ENCODE measurements at places on chromosomes 13 and 19. TPM values are rescaled to one million over a fixed set of nuclear protein-coding genes. Genes with fewer than 3 reads are reported as not detected.
A peak's percentile ranks its signal among the peaks of the same experiment; 100 is the strongest.

DNA sequence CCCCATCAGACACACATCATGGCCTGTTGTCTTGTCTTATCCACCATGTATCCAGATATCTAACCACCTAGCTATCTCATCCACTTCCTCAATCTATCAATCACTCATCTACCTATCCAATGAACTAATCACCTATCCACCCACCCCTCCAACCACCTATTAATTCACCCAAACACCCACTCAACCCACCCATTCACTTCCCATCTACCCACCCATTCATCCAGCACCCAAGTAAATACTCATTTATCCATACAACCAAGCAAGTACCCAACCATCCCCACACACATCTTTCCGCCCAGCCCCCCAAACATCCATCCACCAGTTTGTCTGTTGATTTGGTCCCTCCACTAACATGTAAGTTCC, 753 bp upstream of the WIZ start:
- H3K4me1 ChIP-seq: peaks cover 39% of the 10 kb centered on the region
- no peaks in the 10 kb centered on the region for H3K36me3 ChIP-seq
- peak overlapping the region; percentile 55 for H3K27ac ChIP-seq
- no peaks in the 10 kb centered on the region for H3K27me3 ChIP-seq
- no peak overlapping the region for H3K4me3 ChIP-seq
- no peak for DNase-seq

- DNase-seq: peak; percentile 93
- peaks cover 48% of the 10 kb centered on the region for H3K4me1 ChIP-seq
- peak overlapping the region; percentile 74 for H3K4me3 ChIP-seq
- no peaks in the 10 kb centered on the region for H3K27me3 ChIP-seq
- no peaks in the 10 kb centered on the region for H3K36me3 ChIP-seq
- peak overlapping the region; percentile 99 for H3K27ac ChIP-seq
Measured at GRCh38 chr19:47231215-47232054, 436 bp upstream of the BBC3 start.

- H3K4me1 ChIP-seq: peaks cover 44% of the 10 kb centered on the region
- peaks cover 66% of the 10 kb centered on the region for H3K36me3 ChIP-seq
- no peak for DNase-seq
- peak overlapping the region; percentile 67 for H3K27ac ChIP-seq
- H3K27me3 ChIP-seq: no peaks in the 10 kb centered on the region
Measured at GRCh38 chr19:38289955-38290354, 14.1 kb upstream of the C19orf33 start.

- peaks cover 54% of the 10 kb centered on the region for H3K27me3 ChIP-seq
- H3K27ac ChIP-seq: no peak overlapping the region
- no peaks in the 10 kb centered on the region for H3K36me3 ChIP-seq
- DNase-seq: no peak
- no peaks in the 10 kb centered on the region for H3K4me1 ChIP-seq
Measured at GRCh38 chr19:51535535-51535934, 4.1 kb upstream of the SIGLEC6 start.

GRCh38 chr19:2055931-2056836, 5.1 kb upstream of the MKNK2 start:
- H3K4me3 ChIP-seq: peak overlapping the region; percentile 26
- no peak for DNase-seq
- H3K27me3 ChIP-seq: no peaks in the 10 kb centered on the region
- peaks cover 71% of the 10 kb centered on the region for H3K4me1 ChIP-seq
- peak overlapping the region; percentile 99 for H3K27ac ChIP-seq

DNA sequence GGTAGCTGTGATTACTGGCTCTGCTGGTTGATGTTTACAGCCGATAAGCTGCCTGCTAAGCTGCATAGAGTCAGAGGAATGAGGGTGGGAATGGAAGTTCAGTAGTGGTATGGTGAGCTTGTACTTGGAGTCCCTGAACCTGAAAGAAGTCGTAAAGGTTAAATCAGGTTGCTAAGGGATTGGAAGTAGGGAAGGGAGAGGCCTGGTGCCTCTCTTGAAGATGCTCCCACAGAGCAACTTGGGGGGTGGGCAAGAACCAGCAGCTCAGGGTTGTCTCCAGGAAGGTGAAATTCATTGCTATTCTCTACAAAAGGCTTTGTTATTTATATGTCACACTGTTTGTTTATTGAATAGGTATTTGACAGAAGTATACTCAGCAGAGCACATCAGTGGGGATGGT, 73.8 kb upstream of the OLFM4 start:
- no peaks in the 10 kb centered on the region for H3K36me3 ChIP-seq
- no peaks in the 10 kb centered on the region for H3K27me3 ChIP-seq
- no peak overlapping the region for H3K4me3 ChIP-seq
- DNase-seq: no peak

- DNase-seq: no peak
- H3K4me1 ChIP-seq: peaks cover 96% of the 10 kb centered on the region
- H3K36me3 ChIP-seq: peaks cover 77% of the 10 kb centered on the region
- no peaks in the 10 kb centered on the region for H3K27me3 ChIP-seq
Measured at GRCh38 chr19:41866284-41866683, 6.2 kb downstream of the RPS19 start.

DNA sequence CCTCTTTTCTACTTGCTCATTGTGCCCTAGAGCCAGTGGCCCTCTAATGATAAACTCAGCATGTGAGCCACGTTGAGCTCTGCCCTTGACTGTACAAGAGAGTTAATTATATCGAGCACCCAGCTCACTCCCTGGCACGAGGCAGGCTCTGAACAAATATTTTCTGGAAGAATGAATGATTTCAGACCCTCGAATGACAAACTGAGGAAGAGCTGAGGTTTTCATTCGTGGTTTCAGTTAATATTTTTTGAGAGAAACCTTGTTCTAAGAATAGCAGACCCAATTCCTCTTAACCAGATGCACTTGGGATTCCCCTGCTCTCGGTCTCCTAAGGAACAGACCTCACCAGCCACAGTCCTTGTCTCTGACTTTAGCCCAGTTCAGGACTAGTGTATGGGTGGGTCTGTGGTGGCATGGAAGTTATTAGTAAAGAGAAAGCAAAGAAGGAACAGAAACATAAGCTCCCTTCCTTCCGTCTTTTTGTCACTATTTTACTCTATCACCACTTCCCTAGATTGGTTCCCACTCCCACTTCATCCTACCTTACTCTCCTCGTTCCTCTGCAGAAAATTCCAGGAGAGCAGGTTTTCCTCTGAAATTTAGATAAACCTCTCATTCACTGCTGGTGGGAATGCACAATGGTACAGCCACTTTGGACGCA, 22.1 kb upstream of the WDFY2 start:
- no peak overlapping the region for H3K4me3 ChIP-seq
- H3K27me3 ChIP-seq: no peaks in the 10 kb centered on the region
- H3K27ac ChIP-seq: no peak overlapping the region
- no peaks in the 10 kb centered on the region for H3K36me3 ChIP-seq
- peaks cover 6% of the 10 kb centered on the region for H3K4me1 ChIP-seq
- DNase-seq: no peak

GRCh38 chr19:46022061-46022430, 807 bp downstream of the PGLYRP1 start:
- H3K27ac ChIP-seq: no peak overlapping the region
- H3K4me3 ChIP-seq: no peak overlapping the region
- H3K4me1 ChIP-seq: peaks cover 10% of the 10 kb centered on the region
- H3K36me3 ChIP-seq: no peaks in the 10 kb centered on the region

DNA sequence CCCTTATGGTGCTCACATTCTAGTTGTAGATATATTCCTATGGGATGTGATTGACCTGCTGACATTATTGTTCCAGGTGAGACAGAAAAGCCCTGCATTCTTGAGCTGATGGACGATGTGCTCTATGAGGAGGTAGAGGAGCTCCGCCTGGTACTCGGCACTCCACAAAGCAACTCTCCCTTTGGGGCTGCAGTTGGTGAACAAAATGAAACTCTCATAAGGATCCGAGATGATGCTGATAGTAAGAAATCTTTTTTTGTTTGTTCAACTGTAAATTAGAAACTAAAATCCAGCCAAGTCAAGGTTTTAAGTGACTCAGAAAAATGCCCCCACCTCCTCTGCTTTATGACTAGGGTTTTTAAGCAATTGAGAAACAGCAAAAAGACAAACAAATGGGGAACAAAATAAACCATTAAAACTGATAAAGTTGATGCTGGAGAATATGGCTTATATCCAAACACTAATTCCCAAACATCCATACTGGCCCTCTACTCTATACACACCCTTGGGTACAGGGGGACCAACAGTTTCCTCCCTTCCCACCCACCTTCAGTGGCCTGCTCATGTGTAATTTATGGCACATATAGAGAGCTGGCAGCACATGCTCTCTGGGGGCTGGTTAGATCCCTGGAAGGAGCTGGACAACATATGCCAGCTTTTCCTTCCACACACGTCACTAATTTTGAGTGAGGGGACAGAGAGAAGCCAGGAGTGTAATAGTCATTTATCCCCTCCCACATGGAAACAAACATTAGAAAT, 139.6 kb downstream of the STOML3 start:
- no peaks in the 10 kb centered on the region for H3K4me1 ChIP-seq
- no peaks in the 10 kb centered on the region for H3K27me3 ChIP-seq

DNA sequence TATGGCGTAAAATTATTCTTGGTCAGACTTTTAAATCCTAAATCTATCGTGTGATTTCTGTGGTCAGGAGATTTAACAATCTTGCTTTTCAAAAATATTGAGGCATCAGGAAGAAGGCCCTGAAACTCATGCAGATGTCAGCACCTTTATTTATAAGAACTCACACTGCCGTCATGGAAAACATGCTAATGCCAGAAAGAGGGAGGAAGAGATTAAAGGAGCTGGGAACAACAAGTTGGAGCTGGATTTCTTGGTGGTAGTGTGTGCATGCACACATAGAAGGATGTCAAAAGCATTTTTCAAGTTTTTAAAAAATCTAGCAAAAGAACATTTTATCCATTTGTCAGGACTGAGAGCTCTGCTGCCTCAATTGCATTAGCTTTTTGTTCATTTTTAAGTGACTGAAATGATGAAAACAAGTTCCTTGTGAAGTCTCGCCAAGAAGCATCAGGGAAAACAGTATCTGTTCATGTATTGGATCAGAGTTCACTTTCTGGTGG, 342.5 kb downstream of the SPRY2 start:
- H3K27ac ChIP-seq: no peak overlapping the region
- no peaks in the 10 kb centered on the region for H3K27me3 ChIP-seq
- no peaks in the 10 kb centered on the region for H3K36me3 ChIP-seq
- peak; percentile 55 for DNase-seq
- no peak overlapping the region for H3K4me3 ChIP-seq

DNA sequence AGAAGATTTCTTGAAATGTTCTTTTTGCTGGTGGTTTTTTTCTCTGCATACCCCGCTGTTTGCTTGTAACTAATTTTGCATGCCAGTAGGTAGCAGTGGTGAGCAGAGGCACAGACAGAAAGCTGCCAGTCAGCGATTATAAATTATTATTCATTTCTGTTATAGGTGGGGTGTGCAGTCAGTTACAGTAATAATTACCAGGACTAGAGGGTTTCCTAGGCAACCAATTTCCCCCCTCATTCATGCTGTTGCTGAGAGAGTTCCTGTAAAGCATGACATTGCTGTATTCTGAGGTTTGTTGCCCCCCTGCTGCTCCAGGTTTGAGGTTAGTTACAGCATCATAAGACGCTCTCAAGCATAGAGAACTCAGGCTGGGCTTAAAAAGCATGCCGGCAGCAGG, 104.5 kb downstream of the URI1 start:
- H3K27ac ChIP-seq: no peak overlapping the region
- no peak overlapping the region for H3K4me3 ChIP-seq
- no peaks in the 10 kb centered on the region for H3K36me3 ChIP-seq
- no peaks in the 10 kb centered on the region for H3K27me3 ChIP-seq
- no peak for DNase-seq
- H3K4me1 ChIP-seq: no peaks in the 10 kb centered on the region

DNA sequence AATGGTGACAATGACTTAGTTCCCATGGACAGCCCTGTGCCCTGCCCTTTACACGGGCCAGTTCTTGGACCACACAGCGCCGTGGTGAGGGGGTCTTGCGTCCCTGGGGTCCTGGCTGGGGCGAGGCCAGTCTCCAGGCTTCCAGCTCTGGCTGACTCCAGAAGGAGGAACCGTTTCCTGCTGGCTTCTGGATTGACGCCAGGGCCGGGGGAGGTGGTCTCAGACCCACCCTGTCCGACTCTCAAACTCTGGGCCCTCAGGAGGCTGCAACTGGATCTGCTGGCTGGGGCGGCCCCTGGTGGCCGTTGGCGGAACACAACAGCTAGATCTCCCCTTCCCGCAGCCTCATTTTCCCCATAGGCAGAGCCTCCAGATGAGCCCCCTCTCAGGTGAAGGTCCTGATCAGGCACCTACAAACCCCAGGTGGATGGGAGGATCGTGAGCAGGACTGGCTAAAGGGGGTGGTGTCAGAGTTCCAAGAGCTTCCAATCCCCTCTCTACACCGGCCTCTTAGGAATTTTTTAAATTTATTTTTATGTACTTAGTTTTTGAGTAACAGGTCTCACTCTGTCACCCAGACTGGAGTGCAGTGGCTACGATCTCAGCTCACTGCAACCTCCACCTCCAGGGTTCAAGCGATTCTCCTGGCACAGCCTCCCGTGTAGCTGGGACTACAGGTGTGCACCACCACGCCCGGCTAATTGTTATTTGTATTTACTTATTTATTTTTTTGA, 8.0 kb downstream of the CCDC194 start:
- H3K27ac ChIP-seq: no peak overlapping the region
- H3K36me3 ChIP-seq: no peaks in the 10 kb centered on the region
- H3K4me3 ChIP-seq: no peak overlapping the region
- H3K27me3 ChIP-seq: peaks cover 12% of the 10 kb centered on the region

DNA sequence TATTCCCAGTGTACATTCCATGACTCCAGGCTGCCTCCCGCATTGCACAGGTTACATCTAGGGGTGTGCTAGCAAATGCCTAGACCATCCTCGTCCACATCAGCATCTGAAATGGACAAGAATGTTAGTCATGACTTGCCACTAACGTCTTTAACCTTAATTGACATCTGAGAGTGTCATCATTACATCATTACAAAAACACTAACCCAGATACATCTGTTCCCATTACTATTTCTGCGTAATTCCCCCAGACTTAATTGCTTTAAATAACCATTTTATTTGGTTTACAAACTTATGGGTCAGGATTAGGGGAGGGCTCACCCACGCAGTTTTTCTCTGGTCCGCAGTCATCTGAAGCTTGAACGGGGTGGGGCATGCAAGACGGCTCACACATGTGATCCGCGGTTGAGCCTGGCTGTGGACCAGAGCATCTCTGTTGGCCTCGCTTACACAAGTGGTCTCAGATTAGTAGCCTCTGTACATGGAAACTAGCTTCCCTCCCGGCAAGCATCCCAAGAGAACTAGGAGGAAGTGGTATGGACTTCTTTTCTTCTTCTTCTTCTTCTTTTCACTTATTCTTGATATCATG, 15.9 kb downstream of the KL start:
- no peaks in the 10 kb centered on the region for H3K36me3 ChIP-seq
- no peak overlapping the region for H3K27ac ChIP-seq
- H3K4me3 ChIP-seq: no peak overlapping the region
- peak; percentile 46 for DNase-seq
- peaks cover 3% of the 10 kb centered on the region for H3K4me1 ChIP-seq

GRCh38 chr13:72316716-72317115, 410.7 kb downstream of the MZT1 start:
- H3K27me3 ChIP-seq: no peaks in the 10 kb centered on the region
- no peak overlapping the region for H3K4me3 ChIP-seq
- no peak for DNase-seq
- no peak overlapping the region for H3K27ac ChIP-seq
- H3K4me1 ChIP-seq: no peaks in the 10 kb centered on the region
- H3K36me3 ChIP-seq: no peaks in the 10 kb centered on the region

- no peaks in the 10 kb centered on the region for H3K4me1 ChIP-seq
- no peaks in the 10 kb centered on the region for H3K36me3 ChIP-seq
- H3K27ac ChIP-seq: no peak overlapping the region
- DNase-seq: peak; percentile 47
Measured at GRCh38 chr13:34207334-34207733, 389.4 kb downstream of the RFC3 start.

Gene IFNL1
- total RNA-seq: not detected

Gene HIF3A
- 235 TPM for total RNA-seq

Gene PRPF31
- 26.6 TPM for total RNA-seq

Gene LMO7
- total RNA-seq: 78.8 TPM
